ENCODE measurements at places on chromosomes 12 and 14.

- no peaks in the 10 kb centered on the region for H3K27me3 ChIP-seq
- H3K4me3 ChIP-seq, result no peak overlapping the region
- H3K27ac ChIP-seq, result no peak overlapping the region
- no peaks in the 10 kb centered on the region for H3K36me3 ChIP-seq
- no peaks in the 10 kb centered on the region for H3K4me1 ChIP-seq
Measured at GRCh38 chr14:54109521-54110120, 153.0 kb upstream of the BMP4 start.

DNA sequence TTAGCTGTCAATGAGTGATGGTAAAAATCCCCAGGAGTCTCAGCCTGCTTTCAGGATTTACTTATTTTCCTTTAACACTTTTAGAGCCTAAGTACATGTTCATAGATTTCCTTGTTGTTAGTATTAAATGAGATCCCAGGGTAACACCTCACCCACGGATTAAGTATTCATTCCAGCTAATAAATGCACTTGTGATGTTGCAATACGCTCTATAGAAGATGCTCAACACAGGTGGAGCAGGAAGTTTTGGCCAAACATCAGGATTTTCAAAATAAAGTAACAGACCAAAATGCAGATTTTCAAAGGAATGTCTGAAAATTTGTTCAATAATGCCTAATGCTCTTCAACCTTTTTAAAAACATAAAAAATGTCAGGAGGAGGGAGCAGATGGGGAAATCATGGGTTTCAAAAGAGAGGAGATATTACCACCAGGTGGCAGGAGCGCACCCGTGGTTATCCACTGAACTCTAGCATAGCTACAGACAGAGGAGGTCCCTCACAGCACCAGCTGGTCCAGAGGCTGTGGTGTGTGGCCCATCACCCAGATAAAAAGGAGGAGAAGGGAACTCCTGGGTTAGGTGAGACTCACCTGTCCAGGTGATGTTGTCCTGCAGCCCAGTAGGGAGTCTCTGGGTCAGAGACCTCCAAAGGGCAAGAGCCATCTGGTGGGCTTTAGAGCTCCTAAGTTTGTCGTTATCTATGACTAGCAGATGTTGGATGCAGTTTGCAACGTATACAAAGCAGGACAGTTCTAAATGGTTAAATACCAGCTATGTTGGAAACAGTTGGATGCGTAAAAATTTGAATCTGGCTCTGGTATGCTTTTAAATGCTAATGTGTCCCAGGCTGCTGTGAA lies 1158.4 kb upstream of the TMEM132C start:
- H3K4me1 ChIP-seq, result no peaks in the 10 kb centered on the region
- no peaks in the 10 kb centered on the region for H3K36me3 ChIP-seq
- DNase-seq, result peak; percentile 38
- H3K4me3 ChIP-seq, result no peak overlapping the region

DNA sequence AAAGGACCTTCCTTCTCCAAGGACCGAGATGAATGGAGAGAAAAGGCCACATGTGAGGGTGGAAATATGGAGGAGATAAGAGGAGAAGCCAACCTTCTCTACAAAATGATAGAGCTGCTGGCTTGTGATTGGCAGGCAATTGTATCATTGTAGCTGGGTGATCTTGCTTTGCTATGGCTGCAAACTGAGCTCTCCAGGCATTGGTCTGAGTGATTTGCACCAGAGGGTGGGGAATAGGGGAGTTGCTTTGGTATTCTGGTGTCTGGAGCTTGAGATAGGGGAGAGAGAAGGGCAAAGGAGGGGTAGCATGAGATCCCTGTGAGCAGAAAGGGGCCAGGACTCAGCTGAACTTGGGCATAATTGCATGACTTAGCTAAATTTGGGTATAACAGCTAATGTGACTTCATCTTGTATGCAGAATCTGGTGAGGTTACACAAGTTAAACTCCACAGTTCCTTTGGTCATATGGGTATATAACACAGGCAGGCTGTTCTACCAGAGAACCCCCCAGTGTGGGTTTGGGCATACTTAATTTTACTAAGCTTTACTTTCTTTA lies 72.0 kb downstream of the FOS start:
- H3K27ac ChIP-seq, result no peak overlapping the region
- no peaks in the 10 kb centered on the region for H3K4me1 ChIP-seq
- no peak overlapping the region for H3K4me3 ChIP-seq
- H3K27me3 ChIP-seq, result no peaks in the 10 kb centered on the region
- DNase-seq, result no peak

DNA sequence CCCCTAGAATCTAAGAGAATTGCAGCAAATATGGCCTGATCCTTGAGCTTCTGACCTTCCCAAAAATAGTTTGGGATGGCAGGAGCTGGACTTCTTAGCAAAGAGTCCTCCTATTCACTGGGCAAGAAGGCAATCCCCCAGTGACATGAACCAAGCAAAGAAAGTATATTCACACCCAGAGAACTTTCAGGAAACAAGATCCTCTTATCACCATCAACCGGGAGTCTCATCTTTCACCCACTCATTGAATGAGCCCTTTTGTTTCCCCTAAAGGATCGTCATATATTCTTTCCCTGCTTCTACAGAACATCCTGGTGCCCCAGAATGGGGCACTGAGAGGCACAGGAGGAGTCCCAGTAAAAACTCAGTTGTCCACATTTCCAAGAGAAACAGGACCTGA lies 19.7 kb downstream of the SPTB start:
- DNase-seq, result no peak
- H3K27me3 ChIP-seq, result no peaks in the 10 kb centered on the region
- H3K4me3 ChIP-seq, result no peak overlapping the region
- H3K36me3 ChIP-seq, result no peaks in the 10 kb centered on the region

- H3K27me3 ChIP-seq, result peaks cover 2% of the 10 kb centered on the region
- H3K36me3 ChIP-seq, result no peaks in the 10 kb centered on the region
- H3K4me3 ChIP-seq, result no peak overlapping the region
- DNase-seq, result no peak
- no peaks in the 10 kb centered on the region for H3K4me1 ChIP-seq
Measured at GRCh38 chr12:96711364-96711763, 195.7 kb upstream of the NEDD1 start.

- H3K4me3 ChIP-seq, result no peak overlapping the region
- H3K27me3 ChIP-seq, result no peaks in the 10 kb centered on the region
- no peak for DNase-seq
- H3K36me3 ChIP-seq, result no peaks in the 10 kb centered on the region
- H3K27ac ChIP-seq, result no peak overlapping the region
- H3K4me1 ChIP-seq, result no peaks in the 10 kb centered on the region
Measured at GRCh38 chr12:75756771-75757170, 245.4 kb upstream of the KRR1 start.

DNA sequence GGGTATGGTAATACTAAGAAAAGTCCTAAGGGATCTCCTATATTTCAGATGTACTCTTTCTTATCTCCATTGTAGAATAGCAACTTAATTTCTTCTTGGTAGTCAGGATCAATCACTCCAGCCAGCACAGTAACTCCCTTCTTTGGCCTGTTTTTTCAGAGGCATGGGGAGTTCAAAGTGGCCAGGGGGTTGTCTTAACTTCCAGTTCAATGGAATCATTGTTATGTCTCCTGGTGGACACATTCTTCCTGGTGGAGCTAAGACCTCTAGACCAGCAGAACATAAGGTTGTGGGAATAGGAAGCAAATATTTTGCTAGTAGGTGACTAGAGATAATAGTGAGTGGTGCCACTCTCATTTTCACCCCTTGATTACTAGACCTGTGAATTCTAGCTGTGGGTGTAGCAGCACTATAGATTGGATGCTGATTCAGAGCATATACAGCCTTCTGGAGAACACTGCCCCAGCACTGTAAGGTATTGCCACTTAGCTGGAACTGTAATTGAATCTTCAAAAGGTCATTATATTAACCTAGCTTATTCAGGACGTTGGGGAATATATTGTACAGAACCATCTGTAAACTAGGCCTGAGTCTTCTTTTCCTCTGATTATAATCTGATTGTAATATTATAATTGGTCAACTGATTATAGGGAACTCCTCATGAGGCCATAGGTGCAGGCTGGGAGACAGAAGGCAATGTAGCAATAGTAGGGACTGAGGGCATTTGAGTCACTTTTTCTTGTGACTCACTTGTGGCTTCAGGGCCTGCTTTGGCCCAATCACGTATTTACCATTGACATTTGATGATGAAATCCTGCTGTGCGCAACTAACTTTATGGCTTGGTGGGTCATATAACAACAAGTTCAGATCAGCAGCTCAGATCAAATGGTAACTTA lies 60.2 kb upstream of the ATP2B1 start:
- no peaks in the 10 kb centered on the region for H3K27me3 ChIP-seq
- H3K36me3 ChIP-seq, result no peaks in the 10 kb centered on the region
- no peak overlapping the region for H3K4me3 ChIP-seq
- H3K4me1 ChIP-seq, result no peaks in the 10 kb centered on the region

DNA sequence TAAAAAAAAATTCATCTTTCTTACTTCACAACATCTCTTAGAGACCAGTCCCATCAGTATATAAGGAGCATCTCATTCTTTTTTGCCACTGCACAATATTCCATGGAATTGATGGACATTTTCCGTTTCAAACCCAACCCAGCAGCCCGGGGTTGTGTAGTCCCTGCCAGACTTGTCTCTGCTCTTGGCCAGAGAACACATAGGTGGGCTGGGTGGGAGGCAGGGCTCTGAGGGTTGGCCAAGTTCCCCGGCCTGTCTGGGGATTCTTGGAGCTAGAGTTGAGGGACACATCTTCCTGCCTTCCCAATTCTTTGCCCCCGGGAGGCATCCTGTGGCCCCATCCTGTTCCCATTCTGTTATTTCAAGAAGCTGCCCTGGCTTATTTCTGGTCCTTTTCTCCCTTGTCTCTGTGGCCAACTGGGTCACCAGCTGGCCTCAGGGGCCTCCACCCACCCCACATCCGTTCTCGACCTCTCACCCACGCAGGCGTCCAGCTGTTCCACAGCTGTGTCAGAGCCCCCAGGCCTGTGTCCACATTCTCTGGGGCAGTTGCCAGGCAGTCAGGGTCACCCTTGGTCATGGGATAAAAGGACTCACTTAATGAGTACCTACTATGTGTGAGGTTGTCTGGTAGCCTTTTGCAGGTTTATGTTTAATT lies 52.0 kb upstream of the CCDC63 start:
- no peaks in the 10 kb centered on the region for H3K4me1 ChIP-seq
- H3K27me3 ChIP-seq, result no peaks in the 10 kb centered on the region
- H3K36me3 ChIP-seq, result no peaks in the 10 kb centered on the region
- peak; percentile 59 for DNase-seq

- peaks cover 13% of the 10 kb centered on the region for H3K4me1 ChIP-seq
- peak within 1 kb of the TSS; percentile 84 for H3K27ac ChIP-seq
- H3K4me3 ChIP-seq, result peak within 1 kb of the TSS; percentile 56
- H3K36me3 ChIP-seq, result no peaks in the 10 kb centered on the region
Measured at GRCh38 chr12:21774358-21775132, at the start of gene KCNJ8. Gene KCNJ8 (minus strand): TSS chr12:21774706. CDS start chr12:21773616, 1,090 bp downstream.

DNA sequence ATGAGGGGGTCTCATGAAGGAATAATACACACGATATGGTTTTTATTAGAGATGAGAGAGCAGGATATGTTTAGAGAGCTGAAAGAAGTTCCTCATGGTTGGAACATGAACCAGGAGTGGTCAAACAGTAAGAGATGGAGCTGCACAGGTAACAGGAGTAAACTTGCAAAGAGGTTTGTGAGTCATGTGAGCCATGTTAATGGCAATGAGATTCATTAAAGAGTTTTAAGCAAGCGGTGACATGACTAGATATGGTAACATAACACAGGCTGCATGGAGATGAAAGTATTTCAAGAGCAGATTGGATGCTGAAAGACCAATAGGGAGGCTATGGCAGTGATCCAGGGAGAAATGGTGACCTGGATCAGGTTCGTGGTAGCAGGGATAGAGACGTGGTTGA lies 62.6 kb upstream of the SSTR1 start:
- H3K27me3 ChIP-seq, result no peaks in the 10 kb centered on the region
- no peaks in the 10 kb centered on the region for H3K4me1 ChIP-seq
- no peak overlapping the region for H3K4me3 ChIP-seq
- H3K27ac ChIP-seq, result no peak overlapping the region

DNA sequence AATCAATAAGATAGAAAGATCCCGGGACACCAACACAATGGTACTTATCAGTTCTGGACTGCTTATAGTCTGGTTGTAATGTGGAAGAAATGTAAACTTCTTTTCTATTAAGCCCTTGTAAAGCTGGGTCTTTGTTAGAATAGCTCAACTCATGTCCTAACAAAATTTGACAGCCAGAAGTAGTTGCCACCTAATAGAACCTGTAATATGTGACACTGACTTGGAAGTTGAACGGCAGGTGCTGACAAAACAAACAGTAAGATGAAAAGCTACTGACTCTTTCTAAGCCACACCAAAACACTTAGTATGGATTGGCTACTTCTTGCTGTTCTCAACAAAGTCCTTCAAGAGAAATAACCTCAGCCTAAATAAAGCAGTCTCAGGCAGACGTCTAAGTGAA lies 56.6 kb downstream of the KIF21A start:
- no peak overlapping the region for H3K4me3 ChIP-seq
- peak overlapping the region; percentile 19 for H3K27ac ChIP-seq

- no peak for DNase-seq
- H3K4me1 ChIP-seq, result peaks cover 23% of the 10 kb centered on the region
- no peak overlapping the region for H3K27ac ChIP-seq
- H3K27me3 ChIP-seq, result no peaks in the 10 kb centered on the region
Measured at GRCh38 chr12:65326616-65327015, 48.1 kb downstream of the MSRB3 start.

DNA sequence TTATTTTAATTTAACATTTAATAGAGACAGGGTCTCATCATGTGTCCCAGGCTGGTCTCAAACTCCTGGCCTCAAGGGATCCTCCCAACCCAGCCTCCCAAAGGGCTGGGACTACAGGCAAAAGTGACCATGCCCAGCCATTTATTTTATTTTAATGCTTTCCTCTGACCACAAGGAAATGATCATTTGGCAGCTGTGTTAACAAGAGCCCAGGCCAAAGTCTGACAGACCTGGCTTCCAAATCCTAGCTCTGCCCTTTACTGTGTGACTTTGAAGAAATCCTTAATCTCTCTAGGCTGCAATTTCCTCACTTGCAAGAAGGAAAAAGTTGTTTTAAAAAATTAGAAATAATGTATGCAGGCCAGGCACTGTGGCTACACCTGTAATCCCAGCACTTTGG lies 16.7 kb upstream of the GCH1 start:
- H3K27ac ChIP-seq, result no peak overlapping the region
- H3K27me3 ChIP-seq, result no peaks in the 10 kb centered on the region
- DNase-seq, result no peak
- no peaks in the 10 kb centered on the region for H3K36me3 ChIP-seq

DNA sequence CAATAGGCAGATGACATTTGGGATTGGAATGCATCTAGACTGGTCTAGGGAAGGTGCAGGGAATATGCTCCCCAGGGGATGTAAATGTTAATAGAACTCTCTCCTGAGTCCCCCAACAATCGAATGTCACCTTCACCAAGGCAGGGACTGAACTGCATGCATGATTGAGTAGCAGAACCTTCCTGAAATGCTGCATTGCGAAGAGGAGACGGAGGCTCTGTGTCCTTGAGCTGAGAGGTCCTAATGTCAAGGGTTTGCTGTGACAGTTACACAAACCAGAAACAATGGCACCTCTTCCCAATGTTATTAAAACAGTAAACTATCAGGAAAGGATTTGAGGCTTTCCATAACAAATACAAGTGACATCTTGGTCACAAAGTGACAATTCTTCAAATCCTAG lies 117.5 kb upstream of the SFSWAP start:
- H3K4me1 ChIP-seq, result peaks cover 10% of the 10 kb centered on the region
- no peaks in the 10 kb centered on the region for H3K36me3 ChIP-seq
- no peak overlapping the region for H3K4me3 ChIP-seq
- no peaks in the 10 kb centered on the region for H3K27me3 ChIP-seq
- peak overlapping the region; percentile 71 for H3K27ac ChIP-seq

- no peaks in the 10 kb centered on the region for H3K36me3 ChIP-seq
- DNase-seq, result peak; percentile 93
- no peaks in the 10 kb centered on the region for H3K27me3 ChIP-seq
- peaks cover 29% of the 10 kb centered on the region for H3K4me1 ChIP-seq
- peak within 1 kb of the TSS; percentile 93 for H3K27ac ChIP-seq
- H3K4me3 ChIP-seq, result peak within 1 kb of the TSS; percentile 65
Measured at GRCh38 chr12:2959192-2959504, at the start of gene TEAD4. Gene TEAD4 (plus strand): TSS chr12:2959397.

All from cardiac muscle cell (in vitro differentiated cells and primary cell).